GM12892 (cell line): ENCODE measurements at places on chromosomes 6 and 20.

GRCh38 chr20:24768201-24768636 is 180.8 kb upstream of the CST7 start:
- no peak for DNase-seq

GRCh38 chr20:24785141-24786110 is 163.6 kb upstream of the CST7 start:
- DNase-seq: no peak

DNA sequence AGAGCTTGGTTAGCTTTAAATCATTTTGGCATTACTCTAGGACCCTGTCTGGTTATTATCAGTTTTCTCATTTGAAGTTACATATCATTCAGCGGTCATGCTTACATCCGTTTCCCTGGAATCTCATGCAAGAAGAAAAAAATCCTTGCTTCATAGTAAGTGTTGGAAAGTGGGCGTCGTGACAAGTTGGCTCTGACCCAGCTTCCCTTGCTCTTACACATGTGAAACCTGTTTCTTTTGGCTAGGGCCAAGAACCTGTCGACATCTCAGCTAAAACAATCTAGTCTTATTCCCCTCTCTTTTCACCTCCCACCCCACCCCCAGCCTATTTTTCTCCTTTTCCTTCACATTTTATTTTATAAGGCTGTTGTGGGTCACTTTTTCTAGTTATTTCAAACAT is 45.5 kb downstream of the ANKS1A start:
- DNase-seq: no peak

- DNase-seq: no peak
Measured at GRCh38 chr6:106614592-106615257, 14.6 kb downstream of the RTN4IP1 start.

DNA sequence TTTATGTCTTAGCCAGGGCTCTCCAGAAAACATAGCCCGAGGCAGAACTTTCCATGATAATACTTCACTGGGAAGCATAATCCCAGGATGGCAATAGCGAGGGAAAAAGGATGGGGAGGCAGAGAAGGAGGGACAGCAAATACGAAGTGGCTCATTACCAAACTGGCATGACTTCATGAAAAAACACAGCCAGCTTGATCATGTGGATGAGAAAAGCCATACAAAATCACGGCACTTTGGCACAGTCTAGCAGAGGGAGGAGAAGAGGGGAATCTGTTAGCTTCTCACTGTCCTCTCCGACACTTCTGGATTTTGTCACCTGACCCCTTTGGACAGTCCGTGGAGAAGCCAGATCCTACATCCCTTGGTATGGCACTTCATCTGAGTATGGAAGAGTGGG is 212.5 kb upstream of the GRIK2 start:
- no peak for DNase-seq

DNA sequence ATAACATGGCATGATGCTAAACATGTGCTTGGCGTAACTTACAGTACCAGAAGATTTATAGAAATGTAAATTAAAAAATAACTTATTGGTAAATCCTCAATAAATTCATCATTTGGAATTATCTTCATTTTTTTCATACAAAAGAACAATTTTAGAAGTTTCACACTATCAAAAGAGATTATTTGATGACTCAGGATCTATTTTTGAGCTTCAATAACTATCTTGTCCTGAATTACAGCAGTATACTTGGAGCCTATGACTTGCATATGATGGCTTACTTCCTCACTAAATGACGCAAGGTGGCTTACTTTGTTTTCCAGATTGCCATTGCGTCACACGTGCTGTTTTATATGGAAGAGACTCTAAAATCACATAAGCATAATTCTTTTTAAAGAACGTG is 49.2 kb downstream of the KHDRBS2 start:
- no peak for DNase-seq

GRCh38 chr6:41972826-41973225 is 31.2 kb upstream of the CCND3 start:
- no peak for DNase-seq

DNA sequence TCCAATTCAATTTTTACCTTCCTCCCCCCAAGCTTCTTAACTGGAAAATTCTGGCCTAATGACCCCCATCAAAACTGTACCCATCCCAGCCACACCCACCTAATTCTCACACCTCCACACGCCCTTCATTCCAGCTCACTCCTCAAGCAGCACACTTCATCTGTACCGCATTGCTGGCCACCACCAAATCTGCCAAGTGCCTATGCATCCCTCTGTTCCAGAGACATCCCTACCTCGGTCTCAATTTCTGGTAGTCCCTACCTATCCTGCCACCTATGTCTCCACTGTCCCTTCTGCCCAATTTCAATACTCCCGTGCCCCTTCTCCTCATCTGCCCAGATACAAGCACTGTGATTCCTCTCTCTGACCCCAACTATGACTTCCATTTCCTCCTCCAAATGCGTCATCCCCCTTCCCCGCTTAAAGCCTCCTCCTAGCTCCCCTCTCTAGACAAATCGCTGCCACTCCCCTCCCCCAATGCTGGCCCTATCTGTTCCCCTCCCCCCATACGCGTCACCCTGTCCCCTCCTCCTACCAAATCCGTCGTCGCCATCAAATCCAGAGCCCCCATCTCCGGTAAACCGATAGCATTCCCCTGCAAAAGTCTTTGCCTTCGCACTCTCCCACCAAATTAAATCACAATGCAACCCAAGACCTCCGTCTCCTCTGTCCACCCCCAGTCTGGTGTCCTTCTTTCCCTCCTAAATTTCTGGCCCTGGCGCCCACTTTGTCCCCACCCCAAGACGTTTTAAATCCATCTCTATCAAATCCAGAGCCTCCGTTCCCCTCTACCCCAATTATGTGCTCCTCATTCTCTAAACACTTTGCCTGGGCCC is 1.2 kb downstream of the MTCH1 start:
- DNase-seq: no peak

GRCh38 chr20:26169506-26169905 is 472.9 kb upstream of the ZNF337 start:
- no peak for DNase-seq

DNA sequence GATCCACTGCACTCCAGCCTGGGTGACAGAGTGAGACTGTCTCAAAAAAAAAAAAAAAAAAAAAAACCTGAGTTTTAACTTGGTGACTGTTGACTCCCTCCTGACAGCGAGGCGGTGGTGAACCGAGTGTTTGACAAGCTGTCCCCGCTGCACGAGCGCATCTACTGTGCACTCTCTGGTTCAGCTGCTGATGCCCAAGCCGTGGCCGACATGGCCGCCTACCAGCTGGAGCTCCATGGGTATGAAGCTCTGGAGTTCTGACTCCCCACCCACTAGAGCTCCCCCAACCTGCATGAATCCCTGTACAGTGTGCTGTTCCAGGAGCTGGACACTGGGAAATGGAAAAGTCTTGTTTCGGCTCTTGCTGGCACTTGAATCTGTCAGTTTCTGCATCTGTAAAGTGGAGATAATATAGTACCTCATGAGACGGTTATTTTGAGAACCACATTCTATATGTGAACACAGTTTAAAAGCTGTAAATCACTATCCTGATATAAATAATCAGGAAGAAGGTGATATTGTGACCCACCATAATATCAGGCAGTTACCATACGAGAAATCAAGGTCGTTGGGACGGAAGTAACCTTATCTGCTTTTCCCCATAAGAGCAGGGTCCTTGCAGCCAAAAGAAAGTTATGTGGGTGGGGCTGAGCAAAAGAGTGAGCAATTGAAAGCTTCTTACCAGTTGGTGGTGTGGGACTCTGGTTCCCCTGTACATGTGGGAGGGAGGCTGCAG is 3.3 kb downstream of the PSMB9 start:
- DNase-seq: no peak

DNA sequence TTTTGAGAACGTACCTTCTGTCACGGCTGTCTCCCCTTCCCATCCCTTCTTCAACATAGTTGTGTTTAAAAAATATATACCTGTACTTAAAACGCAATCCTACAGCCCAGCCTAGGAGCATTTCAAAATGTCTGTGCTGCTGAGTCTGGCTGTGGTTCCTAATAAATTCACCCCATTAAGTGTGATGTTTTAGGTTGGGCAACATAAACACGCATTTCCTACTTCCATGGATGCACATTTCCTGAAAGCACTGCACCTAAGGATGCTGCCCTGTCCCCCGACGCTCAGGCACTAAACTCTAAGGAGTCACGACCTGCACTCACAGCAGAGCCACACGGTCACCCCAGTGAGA is 1.2 kb downstream of the REV3L start:
- no peak for DNase-seq
